NT2/D1 (cell line): ENCODE measurements at places on chromosomes 7 and 10.

DNA sequence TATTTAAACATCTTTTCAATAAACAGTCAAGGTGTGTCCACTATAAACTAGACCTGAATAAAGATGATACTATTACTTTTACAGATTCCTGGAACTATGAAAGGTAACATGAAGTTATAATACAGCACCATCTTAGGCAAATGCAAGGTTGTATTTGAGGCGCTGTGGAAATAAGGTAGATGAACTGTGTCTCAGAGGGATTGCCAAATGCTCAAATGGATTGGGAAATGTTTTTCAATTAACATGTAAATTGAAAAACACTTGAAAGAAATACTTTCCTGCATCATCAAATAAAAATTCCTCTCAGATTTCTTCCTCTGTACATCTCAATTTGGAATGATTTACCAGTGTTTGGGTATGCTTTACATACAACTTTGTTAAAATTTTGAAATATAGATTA lies 139.4 kb downstream of the DKK1 start:
- no peak for DNase-seq

DNA sequence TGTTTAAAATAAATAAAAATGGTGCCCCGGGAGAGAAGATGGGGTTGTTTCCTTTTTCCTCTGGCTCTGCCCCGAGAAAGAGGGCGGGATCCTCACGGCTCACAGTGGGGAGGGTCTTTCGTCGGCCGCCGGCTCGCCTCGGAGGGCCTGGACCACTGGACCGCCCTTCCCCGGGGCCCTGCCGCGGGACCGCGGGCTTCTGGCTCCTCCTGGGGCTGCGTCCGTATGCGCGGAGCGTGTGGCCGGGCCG lies 3.5 kb upstream of the IGF2BP3 start:
- no peak for DNase-seq

- no peak for DNase-seq
These were observed 21.6 kb upstream of the GRID1 start for GRCh38 chr10:86388119-86388704.

DNA sequence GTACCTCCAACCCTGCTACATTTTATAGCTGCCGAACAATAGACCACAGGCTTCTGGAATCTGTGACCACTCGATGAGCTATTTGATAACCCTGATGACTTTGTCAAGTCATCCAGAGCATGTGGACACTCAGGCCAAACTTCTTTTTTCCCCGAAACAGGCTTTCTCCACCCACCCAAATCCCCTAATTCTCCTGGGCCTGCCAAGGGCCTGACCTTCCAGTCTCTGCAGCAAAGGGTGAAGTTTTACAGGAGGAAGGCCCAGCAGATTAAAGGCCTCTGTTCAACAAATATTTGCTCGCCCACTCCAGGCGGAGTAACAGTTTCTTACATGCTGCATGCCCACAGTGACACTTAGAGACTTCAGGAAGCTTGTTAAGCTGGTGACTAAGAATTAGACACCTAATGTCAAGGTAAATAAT lies 2.0 kb downstream of the JCAD start:
- DNase-seq: no peak

- DNase-seq: no peak
These were observed 102.2 kb downstream of the GRM8 start for GRCh38 chr7:127150543-127150942.

DNA sequence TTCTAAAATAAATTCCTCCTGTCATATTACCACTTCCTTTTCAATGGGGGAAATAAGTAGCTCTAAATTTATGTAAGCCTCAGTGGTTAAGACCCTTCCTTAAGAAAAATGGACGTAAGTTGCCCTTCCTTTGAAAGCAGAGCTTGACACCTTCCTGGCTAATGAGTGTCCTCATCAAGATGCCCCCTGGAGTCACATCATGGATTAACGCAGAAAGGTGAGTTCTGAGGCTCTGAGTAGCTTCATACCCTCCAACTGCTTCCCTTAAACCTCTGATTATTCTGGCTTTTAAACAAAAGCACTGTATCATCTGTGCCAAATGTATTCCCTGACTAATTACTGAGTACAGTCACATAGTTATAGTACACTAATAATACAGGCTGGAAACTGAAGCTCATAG lies 14.7 kb downstream of the KCTD7 start:
- DNase-seq: no peak

- DNase-seq: no peak
These were observed 38.8 kb downstream of the PSAP start for GRCh38 chr10:71812016-71812912.

DNA sequence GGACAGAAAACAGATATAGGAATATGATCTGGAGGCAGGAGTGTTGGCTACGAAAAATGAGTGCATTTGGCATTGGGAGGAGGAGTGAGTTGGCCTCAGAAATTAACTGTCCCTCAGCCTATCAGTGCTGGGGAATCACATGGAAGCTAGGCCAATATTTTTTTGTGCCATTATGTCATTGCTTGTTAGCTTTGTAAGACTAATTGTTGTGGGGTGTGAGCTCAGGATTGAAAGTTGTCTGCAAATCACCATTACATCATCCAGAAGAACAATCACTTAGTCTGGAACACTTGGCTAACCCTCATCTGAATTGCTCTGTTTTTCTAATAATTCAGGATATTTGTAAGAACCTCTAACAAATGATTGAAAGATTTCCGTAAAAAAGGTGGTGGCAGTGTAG lies 45.2 kb upstream of the SEMA3D start:
- no peak for DNase-seq

- no peak for DNase-seq
These were observed 75.7 kb downstream of the NRCAM start for GRCh38 chr7:108380517-108380916.

DNA sequence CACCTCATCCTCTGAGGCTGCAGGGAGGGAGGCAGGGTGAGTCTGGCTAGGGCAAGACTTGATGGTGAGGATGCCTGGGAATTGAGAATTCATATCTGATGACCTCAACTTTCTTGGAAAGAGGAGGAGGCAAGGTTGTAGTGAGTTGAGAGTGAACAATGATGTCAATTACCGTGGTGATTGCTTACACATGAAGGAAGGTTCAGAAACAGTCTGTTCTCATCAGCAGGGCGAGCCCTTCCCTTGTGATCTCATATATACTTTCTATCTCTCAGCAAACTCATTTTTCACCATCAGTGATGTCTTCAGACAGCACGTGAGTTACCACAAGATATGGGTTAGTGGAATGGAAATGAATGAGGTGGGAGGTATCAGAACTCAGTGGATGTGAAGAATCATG lies 20.1 kb upstream of the COL13A1 start:
- no peak for DNase-seq

- no peak for DNase-seq
These were observed 757 bp upstream of the GRID1 start for GRCh38 chr10:86367152-86367951.

DNA sequence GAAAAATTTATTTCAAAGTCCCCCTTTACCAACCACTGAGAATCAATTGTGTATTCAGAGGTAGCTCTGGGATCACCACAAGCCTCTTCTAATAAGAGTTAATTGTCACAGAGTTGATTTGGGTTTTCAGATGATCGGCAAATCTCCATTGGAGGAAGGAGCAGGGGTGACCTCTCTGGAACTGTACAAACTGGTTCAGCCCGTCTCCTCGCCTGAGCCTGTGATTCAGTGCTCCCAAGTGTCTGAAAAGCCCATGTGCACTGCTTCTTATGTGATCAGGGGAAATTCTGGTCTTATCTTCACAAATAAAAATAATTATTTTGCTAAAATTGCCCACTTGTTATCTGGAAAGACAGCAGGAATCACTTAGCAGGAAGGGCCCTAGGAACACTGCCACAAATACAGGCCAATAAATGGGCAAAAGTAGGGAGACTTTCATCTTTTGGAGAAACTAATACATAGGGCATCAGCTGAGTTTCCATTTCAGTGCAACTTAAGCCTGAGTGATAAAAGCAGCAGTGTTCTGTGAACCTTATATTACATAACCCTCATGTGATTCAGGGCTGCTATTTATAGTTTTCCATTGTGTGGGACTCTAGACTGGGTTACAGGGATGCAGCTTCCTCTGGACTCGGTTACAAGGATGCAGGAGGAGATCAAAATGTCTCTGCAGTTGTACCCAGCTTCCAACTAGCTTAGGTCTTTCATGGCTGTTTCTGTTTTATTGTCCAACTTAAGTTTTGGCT lies 32.3 kb downstream of the CDK1 start:
- no peak for DNase-seq

- DNase-seq: no peak
These were observed 345.0 kb downstream of the SEMA3D start for GRCh38 chr7:84841809-84842208.

- no peak for DNase-seq
These were observed 67.7 kb downstream of the NSUN6 start for GRCh38 chr10:18583575-18584270.

DNA sequence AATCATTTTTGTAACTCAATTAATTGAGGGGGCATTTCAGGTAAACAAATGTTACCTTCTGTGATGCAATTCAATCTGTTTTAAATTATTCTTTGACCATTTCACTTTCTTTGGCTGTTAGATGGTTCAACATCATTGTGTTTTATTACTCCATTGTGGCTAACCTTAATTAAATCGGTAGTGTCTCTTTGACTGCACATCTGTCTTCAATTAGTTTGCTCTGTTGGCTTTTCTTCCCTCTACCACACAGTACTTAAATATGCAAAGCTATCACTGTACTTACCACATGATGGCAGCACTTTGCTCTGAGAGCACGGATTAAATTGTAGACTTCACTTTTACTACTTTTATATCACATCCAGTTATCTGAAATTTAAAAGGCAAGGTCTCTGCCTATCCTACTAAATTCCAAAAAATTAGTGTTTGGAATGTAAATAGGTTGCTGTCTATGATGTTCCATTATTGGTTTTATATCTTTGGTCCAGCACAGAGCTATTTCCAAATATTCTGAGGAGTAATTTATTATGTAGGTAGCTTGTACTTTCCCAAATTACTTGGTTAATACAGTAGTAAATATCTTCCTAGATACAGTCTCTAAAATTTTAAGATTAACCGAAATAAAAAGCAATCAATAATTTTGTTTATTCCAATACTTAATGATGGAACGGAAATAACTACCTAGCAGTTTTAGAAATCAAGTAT lies 352.0 kb downstream of the PCLO start:
- DNase-seq: peak; percentile 27

- DNase-seq: no peak
These were observed 3.8 kb downstream of the REPIN1 start for GRCh38 chr7:150372271-150373048.

DNA sequence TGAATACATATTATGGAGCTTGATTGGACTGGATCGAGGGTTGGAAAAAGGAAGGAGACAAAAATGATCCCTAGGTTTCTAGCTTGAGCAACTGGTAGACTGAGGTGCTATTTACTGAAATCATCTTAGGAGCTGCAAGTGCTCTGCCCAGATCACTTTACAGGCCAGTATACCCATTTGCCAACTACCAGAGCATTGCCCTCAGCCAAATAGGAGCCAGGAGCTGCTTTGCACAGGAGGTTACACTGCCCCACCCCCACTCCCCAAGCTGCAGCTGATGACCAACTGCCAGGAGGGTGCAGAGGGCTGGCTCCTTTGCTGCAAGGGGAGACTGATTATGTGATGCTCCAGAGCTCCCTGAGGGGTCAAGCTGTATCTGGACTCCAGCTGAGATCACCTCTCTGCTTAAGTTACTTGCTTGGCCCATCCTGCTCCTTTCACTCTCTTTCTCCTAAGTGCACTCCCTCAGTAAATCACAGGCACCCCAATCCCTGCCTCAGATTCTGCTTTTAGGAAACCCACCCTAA lies 275.4 kb downstream of the ZEB1 start:
- DNase-seq: no peak

- no peak for DNase-seq
These were observed 167.3 kb upstream of the CDCA7L start for GRCh38 chr7:22113041-22113440.

GRCh38 chr7:99557196-99557607 lies 1.2 kb upstream of the ZNF655 start:
- DNase-seq: no peak

GRCh38 chr10:108060246-108060645 lies 895.7 kb upstream of the SORCS1 start:
- no peak for DNase-seq

DNA sequence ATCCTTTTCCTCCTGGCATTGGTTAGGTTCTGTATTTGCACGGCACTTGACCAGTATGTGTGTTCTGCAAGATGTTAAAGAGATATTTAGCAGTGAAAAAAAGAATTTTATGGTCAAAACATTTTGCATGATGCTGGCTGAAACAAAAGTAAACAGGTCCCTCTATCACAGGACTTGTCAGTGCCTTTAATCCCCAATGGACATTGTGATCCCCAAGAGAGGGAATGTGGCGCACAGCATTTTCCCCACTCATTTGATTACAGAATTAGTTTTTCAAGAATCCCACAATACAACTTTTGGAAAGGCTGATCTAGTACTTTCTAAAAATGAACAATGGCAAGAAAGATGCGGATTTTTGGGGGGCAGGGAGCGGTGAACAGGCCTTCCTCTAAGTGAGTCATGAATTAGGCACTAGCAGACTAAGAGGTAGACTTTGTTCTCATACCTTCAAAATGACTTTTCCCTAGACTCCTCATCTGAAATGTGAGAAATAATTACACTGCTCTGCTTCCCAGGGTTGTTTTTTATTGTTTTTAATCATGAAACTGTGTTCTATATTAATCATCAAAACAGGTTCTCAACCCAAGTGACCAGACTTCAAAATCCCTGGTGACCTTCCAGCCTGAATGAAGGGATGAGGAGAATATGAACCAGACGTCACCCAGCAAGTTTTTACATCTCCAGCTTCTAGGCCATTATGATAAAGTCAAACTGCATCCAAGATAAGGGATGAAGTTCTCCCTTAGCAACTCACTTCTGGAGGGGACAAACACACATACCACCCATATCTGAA lies 8.6 kb downstream of the FBXW4 start:
- DNase-seq: no peak

DNA sequence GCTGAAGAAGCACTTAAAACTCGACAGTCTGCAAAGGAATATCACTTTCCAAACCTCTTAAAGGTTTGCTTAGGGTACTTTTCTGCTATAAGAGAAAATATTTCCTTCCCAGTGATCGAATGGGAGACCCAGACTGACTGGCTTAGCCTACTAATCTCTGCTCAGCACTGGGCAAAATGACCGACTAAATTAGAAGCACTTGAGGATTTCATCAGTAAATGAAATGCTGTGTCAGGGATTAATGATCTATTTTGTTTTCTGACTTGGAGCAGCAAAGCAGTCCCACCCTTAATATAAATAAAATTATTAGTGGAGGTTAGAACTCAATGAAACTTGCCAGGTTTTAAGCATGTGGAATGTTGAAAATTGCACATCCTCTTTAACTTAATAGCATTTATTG lies 411.6 kb downstream of the NEBL start:
- DNase-seq: no peak

GRCh38 chr10:14403359-14403758 lies 72.6 kb upstream of the FRMD4A start:
- no peak for DNase-seq

DNA sequence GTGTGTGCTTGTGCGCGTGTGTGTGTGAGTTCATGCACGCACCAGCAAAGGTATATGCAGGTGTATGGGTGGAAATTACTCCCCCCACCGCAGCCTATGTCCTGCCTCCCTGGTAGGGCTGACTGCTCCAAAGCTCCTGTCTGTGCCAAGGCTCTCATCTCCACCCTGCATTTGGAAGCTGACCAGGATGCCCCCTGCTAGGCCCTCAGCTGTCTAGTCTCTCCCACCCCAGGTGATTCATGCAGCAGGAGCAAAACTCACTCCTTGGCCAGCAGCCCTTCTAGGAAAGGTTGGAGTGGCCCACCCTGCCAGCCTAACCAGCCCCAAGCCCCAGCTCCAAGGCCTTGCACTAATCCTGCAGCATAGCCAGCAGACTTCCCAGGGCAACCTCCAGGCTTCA lies 148.4 kb downstream of the GRID1 start:
- DNase-seq: no peak
